Esophagus mucosa (tissue), 1 donor: ENCODE measurements at places on chromosomes 7 and 10. TPM values are rescaled to one million over a fixed set of nuclear protein-coding genes. Genes with fewer than 3 reads are reported as not detected.

GRCh38 chr7:155283565-155284194 is 14.0 kb upstream of the INSIG1 start:
- ATAC-seq: no peak

DNA sequence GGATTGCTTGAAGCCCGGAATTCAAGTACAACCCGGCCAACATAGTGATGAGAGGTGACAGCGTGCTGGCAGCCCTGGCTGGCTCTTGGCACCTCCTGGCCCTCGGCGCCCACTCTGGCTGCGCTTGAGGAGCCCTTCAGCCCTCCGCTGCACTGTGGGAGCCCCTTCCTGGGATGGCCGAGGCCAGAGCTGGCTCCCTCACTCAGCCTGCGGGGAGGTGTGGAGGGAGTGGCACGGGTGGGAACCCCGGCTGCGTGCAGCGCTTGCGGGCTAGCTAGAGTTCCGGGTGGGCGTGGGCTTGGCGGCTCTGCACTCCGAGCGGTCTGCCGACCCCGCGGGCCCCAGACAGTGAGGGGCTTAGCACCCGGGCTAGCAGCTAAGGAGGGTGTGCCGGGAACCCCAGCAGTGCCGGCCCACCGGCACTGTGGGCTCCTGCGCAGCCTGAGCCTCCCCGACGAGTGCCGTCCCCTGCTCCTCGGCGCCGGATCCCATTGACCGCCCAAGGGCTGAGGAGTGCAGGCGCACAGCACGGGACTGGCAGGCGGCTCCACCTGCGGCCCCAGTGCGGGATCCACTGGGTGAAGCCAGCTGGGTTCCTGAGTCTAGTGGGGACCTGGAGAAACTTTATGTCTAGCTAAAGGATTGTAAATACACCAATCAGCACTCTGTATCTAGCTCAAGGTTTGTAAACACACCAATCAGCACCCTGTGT is 12.1 kb upstream of the RNF216 start:
- no peak for ATAC-seq

DNA sequence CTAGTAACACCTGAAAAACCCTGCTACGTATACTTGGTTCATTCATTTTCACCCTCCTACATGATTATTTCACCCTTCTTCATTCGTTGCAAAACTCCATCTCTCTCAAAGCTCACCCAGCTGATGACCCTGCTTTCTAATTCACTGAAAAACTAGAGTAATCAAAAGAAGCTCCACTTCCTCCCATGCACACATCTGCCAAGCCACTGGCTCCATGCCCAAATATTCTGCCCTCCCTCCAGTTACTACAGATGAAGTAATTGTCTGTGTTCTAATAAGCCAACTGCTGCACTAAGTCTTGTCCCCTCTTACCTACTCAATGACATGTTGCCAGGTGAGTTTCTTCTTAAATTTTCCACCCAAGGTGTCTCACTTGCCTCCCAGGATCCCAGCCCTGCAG is 96.9 kb upstream of the CCDC71L start:
- ATAC-seq: no peak

DNA sequence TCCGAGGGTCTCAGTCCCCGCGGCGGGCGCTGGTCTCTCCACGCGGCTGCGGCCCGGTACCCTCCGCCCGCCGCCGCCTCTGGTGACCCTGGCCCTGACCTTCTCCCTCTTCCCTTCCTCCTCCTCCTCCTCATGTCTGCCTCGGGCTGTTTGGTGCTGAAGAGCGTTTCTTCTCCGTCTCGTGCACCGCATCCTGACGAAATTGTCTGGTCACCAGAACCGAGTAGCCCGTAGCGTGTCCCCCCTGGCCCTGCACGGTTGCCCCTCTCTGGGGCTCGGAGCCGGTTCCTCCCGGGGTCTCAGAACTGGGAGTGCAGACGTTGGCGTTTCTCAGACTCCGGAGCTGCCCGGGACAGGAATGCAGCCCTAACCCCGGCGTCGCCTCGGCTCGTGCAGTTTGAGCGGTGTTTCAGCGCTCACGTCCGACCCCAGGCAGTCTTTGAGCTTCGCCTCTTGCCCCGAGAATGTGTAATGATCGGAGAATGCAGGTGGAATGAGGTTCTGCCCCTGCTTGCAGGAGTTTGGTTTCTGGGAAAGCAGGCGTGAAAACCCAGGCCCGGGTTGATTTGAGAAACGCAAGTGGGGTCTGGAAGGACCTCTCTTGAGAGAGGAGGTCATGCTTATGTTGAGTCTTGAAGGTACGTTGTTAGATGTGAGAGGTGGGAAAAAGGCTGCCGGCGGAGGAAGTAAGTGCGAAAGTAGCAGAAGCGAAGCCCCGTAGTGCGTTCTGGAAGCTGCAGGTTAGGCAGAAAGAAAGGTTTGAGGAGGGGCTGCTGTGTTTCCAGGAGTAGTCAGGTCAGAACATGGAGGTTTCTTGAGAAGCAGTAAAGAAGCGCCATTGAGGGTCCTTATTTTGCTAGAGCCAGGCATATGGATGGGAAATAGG is 743 bp downstream of the RBM17 start:
- ATAC-seq: peak; percentile 23

- peak; percentile 55 for ATAC-seq
Observed at GRCh38 chr10:48363617-48364355, 57.3 kb downstream of the MAPK8 start.

GRCh38 chr10:88735661-88736060 is 24.2 kb upstream of the LIPN start:
- no peak for ATAC-seq

GRCh38 chr7:28018856-28019465 is 161.6 kb downstream of the JAZF1 start:
- ATAC-seq: no peak

DNA sequence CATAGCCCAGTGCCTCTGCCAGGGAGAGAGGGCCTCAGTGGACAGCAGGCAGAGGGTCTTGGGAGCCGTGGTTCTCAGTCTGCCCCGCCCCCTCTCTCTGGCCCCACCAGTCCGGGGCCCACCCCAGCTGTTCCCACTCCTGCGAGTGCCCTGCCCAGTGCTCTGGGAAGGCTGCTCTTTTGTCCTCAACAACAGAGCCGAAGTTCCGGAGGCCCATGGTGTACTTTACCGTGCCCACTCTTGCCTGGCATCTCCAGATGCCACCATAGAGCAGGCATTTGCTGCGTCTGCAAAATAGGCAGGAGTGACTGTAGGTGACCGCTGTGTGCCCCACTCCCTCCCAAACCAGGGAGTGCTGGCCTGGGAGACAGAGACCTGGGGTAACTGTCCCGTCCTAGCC is 29.3 kb upstream of the PCBD1 start:
- no peak for ATAC-seq

MACC1 gene
- total RNA-seq: 22.3 TPM

CHST12 gene
- total RNA-seq: 4.1 TPM

SUGCT gene
- total RNA-seq: 8.2 TPM
